ENCODE measurements at places on chromosomes 6 and 20. TPM values are rescaled to one million over a fixed set of nuclear protein-coding genes. Genes with fewer than 3 reads are reported as not detected.

- DNase-seq = peak; percentile 73
Observed at GRCh38 chr20:51650685-51651134, 108.2 kb upstream of the NFATC2 start.

DNA sequence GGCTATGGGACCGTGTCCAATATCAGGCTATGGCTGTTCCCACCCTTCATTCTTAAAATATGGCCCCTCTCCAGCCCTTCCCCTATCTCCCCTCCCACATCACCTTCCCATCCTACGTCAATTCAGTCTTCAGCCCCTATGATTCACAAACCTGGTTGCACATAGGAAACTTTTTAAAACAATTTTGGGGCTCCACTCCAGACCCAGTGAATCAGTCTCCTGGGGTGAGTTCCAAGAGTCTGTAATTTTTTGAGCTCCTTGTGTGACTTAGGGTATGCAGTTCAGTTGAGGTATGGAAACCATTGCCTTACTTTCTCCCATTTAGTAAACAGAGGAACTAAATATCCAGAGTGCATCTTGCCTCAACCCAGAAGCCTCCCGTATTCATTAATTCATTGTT is 5.5 kb downstream of the HNF4A start:
- no peak for DNase-seq

GRCh38 chr6:139369568-139370282 is 4.7 kb downstream of the CITED2 start:
- DNase-seq = peak; percentile 59

- no peak for DNase-seq
Observed at GRCh38 chr6:3163248-3163594, 5.9 kb upstream of the TUBB2A start.

DNA sequence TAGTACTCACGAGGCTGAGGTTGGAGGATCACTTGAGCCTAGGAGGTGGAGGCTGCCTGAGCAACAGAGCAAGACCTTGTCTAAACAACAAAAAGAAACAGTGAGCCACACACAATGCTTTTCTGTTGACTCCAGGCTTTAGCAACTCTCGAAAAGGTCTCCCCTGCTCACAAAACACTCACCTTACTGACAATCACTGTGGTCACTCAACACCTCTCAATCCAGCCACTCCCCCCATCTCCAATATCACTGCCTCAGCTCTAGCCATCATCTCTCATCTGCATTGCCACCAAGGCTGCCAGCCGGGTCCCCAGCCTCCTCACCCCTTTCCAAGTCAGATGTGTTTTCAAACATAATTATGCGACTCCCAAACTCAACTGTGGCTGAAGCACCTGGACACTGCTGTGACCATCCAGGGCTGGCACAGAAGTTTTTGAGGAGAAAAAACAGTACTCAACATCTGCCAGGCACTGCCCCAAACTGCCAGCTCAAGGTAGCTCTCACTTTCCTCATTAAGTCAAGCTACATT is 218.0 kb upstream of the ARID1B start:
- DNase-seq = no peak

The ULBP3 gene
- total RNA-seq = 23.2 TPM

The LRRC73 gene
- 0.22 TPM for total RNA-seq

The MRPS26 gene
- 280 TPM for total RNA-seq

Measured in PC-3 (cell line).